Activated gamma-delta T cell treated with Interleukin-2 at 50 U/mL for 16 hours (primary cell): ENCODE measurements at places on chromosomes 5 and 9.

DNA sequence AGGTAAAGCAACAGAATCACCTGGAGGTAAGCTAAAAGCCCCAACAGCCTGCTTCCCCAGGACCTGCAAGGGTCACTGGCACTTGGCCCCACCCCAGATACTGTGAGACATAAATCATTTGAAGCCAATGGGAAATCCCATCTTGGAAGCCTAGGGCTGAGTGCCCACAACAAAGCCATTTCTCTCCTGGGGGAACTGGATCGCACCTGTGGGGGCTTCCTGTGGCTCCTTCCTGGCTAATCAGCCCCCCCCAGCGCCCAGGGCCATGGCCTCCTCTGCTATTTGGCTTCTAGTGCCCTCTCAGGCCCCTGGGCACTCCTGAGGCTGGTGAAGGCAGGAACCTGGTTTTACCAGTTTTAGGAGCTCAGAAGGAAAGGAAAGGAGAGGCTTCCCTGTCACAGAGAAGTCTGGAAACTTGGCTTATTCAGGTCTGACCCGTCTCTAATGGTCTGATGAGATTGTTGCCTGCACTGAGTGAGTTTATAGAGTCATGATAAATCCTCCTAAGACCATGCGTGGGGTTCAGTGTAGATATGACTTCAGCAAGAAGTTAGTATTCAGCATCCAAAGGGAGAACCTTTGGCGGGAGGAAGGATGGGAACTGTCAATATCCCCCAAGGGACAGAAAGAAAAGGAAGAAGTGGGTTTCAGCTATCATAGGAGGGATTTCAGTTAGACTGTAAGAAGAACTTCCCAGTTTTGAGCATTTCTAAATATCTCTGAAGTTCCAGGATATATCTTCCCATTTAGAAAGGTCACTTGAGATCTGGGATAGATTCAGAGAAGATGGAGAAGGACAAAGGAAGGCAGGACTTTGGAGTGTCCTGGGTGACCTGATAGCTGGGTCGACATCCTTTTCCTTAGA lies 1.2 kb downstream of the KCNMB1 start:
- no peak for DNase-seq

GRCh38 chr5:39843767-39844166 lies 419.0 kb upstream of the DAB2 start:
- no peak for DNase-seq

GRCh38 chr5:855771-856530 lies 5.2 kb upstream of the ZDHHC11 start:
- DNase-seq, result no peak

DNA sequence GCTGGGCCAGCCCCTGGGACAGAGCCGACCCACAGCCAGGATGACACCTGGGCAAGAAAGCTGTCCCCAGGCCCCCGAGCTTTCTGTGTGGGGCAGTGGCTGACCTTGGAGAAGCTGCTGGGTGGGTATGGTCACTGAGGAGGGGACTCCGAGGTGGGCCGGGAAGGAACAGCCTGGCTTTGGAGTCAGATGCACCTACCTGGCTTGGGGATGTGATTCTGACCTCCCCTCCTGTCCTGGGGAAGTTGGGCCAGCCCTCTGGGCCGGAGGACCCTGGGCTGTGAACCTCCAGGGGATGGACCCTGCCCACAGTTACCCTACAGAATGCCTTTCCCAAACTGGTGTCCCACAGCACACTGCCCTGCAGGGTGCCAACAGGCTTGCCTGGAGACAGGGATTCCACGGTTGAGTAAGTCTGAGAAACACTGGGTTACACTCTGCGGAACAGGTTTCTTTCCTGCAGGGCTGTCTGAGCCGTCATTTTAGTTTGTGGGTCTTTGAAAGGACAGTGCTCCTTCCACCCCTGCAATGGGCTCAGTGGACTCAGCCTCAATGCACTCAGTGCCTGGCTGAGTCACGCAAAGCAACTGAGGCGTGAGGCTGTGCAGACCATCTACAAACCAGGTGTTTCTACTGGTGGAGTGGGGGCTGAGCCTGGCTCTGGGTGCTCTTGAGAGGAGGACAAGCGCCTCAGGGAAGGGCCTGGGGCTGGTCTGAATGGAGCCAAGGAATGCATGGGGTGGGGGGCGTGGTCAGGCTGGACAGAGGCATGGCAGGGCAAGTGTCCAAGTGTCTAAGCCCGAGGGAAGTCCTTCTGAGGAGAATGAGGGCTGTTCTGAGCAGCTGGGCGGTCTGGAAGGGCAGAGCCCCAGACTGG lies 41.3 kb upstream of the PHYKPL start:
- DNase-seq, result no peak

DNA sequence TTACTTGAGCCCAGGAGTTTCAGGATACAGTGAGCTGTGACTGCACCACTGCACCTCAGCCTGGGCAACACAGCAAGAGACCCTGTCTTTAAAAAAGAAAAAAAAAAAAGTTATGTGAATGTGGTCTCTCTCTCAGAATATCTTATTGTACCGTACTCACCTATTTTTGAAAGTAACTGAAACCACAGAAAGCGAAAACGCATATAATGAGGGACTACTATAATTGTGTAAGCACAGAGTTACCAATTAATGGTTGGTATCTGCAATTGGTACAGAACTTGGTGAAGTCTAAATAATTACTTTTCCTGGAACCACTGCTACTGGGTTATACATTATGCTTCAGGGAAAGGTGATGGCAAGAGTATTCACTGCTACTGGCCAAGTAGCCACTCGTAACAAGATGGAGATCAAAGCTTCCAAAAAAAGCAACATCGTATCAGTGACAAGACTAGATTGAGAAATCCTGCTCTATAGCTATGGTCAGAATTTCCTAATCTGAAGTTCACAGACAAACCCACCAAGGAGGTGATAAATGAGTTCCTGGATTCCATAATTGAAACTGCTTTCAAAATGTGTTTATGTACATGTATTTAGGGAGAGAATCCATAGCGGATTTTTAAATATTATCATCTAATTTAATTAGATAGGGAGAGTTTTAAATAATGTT lies 82.7 kb downstream of the NR6A1 start:
- no peak for DNase-seq

- DNase-seq, result peak; percentile 23
Measured at GRCh38 chr9:129109537-129109903, 1.1 kb downstream of the CRAT start.
